Stimulated activated CD4-positive, alpha-beta T cell treated with anti-CD3 and anti-CD28 coated beads, Interleukin-1b, Interleukin-23, amount 100 ng/mL, for 1 hour (primary cell): ENCODE measurements at places on chromosomes 5 and 9.

GRCh38 chr9:6214903-6215302, 704 bp upstream of the IL33 start:
- no peak for DNase-seq

DNA sequence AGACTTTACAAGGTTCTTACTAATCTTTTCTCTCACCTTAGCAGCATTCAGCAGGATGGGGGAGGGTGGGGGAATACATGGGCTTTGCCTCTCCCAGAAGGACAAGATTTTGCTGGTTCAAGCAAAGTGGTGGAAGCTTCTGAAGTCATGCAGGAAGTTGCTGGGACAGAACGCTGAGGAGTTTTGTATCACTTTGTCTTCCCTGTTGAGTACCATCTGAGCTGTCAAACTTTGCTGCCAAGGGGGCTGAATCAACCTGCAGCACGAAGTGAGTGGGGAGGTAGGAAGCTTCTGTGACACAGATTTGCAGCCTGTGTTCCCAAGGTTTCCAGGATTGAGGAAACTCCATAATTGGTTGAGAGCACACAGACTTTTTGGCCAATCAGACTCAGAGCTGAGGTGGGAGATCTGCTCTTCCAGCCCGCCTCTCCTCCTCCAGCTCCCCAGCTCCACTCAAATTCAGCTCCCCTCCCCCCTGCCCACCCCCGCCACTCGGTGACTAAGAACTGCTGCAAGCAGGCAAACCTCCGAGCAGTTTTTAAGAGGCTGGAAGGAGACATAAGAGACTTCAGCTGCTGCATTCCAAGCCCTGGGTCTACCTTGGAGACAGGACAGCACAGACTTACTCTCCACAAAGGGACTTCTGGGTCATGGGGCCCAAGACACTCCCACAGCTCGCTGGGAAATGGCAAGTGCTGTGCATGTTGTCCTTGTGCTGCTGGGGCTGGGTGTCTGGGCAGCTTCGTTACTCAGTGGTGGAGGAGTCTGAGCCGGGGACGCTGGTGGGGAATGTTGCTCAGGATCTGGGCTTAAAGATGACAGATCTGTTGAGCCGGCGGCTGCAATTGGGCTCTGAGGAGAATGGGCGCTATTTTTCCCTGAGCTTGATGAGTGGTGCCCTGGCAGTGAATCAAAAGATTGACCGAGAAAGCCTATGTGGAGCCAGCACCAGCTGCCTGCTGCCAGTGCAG, at the start of gene PCDHGC5:
TSS of gene PCDHGC5 (plus strand) at position 491 of the 971 bp plus-strand sequence. CDS start at position 651, 160 bp downstream.
- DNase-seq: no peak

- no peak for DNase-seq
Measured at GRCh38 chr5:12017007-12017406, 112.8 kb upstream of the CTNND2 start.

DNA sequence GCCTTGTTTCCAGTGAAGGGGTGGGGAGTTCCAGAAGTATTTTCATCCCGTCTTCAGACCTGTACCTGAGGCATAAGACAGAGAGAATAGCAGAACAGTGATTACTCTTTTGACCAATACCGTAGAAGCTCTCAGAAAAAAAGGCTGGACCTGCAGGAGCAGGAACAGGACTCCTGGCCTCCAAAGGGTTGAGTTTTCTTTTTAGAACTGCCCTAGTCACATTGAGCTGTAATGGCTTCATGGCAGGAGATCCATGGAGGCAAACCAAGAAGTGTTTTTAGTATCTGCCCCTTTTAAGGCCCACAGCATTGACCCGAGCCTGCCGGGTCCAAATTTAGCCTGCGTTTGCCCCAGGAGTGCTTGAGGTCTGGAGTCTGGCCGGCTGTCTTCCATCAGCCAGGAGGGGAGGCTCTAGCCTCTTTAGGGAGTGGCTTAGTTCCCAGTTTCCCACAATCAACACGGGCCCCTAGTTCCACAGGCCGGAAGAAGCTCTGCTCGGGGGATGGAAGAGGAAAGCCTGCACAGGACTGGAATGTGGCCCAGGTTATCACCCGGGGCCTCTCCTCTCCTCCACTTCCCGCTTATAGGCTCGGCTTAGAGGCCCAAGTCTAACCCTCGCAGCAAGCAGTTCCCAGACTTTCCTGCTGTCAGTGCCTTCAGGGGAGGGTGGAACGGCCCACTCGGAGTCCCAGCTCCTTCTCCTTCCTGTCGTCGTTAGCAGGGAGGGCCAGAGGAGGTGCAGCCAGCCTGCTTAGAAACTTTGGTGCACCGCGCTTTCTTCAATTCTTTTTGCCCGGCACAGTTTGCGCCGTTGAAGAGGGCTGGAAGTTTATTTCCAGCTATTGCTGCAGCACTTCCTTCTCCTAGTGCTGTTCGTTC, 80.7 kb downstream of the C9orf152 start:
- no peak for DNase-seq

DNA sequence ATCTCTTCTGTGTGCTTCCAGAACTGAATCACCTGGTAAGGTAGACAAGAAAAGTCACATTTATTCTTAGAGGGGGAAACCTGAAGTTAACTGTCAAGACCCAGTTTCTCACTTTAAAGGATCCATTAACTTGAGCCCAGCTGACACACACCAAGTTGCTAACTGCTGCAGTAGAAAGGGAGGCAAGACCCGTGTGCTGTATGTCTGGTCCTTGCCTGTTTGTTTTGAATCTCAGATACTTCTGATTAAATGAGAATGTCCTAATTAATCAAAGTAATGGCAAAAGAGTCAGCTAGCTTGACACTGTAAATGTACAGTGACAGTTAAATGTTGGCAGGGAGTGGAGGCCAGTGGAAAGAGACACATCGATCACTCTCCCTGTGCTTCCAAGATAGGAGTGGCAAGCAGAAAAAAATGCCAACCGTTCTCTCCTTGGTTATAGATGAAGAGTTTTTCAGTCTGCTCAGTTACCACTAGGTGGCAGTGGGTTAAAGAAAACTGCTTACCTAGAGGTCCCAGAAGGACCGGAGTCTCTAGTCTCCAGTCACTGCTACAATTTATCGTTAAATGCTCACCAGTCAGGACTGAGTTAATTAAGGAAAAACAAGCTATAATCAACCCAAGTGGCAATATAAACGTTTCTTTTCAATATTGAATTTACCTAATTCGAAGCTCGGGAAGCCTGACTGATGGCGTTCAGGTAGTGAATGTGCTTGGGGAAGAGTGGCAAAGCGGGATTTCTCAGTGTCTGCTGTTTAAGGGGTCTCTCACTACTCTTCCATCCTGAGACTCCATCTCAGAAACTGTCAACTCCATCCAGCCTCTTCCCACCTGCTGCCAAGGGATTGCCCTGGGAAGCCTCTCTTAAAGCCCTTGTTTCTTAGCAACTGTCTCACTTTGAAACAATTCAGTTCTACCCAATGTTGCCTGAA, 18.4 kb downstream of the LSM11 start:
- DNase-seq: no peak

DNA sequence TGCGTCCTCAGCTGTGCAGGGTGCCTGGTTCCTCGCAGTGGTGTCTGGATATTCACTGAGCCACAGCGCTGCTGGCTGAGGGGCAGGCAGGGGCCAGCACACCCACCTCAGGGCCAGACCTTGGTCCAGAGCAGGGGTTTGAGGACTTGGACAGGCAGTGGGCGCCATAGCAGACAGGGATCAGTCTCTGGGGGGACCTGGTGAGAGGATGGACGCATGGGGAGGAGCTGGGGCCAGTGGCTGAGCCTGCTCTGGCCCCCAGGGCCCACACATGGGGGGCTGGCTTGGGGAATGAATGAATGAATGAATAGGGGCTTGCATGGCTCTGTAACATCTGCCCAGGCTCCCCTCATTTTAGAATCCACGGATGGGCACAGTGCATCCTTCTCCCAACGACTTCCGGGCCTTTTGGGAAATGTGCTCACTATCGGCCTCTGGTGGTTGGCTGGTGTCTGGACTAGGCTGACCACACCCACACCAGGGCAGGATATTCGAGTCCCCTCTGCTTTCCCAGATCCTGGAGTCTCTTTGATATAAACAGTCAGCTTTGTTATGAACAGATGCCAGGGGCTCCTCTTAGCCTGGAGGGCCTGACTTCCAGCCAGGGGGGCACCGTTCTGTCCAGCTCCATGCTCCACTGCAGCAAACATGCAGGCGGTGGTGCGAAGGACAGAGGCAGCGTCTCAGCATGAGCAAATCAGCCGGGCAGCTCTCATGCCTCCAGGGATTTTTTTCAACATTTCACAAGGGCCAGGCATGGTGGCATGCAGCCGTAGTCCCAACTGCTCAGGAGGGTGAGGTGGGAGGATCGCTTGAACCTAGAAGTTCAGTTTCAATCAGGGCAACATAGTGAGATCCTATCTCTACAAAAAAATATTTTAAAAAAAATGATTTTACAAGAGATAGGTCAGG, 62.6 kb downstream of the NEK6 start:
- DNase-seq: no peak

DNA sequence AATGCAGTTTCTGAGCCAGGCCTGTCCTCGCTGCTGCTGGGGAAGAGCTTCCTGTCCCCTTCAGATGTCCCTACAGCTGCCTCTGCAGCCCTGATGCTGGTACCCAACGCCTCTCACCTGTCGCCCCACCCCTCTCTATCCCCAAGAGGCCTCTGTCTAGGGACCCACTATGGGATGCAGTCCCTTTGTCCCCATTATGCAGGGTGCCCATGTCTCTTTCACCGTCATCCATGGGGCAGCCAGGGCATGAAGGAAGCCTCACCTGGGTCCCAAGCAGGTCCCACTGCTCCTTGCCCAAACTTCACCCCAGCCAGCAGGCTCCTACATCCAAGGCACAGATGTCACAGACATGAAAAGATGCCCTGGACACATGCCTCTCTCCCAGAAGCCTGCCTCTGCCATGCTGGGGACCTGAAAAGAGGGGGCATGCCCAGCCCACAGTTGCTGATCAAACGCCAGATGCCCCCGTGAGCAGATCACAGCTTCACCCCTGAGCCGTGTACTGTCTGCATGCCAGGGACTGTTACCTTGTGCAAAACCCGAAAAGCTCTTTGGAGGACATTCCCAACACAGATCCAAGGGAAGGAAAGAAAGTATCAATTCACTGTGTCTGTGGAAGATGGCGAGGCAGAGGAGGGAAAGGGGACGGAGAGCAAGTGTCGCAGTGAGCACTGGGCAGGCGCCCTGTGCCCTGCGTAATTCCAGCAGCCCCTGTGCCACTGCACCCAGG, 81.0 kb downstream of the ADAMTS2 start:
- DNase-seq: no peak

DNA sequence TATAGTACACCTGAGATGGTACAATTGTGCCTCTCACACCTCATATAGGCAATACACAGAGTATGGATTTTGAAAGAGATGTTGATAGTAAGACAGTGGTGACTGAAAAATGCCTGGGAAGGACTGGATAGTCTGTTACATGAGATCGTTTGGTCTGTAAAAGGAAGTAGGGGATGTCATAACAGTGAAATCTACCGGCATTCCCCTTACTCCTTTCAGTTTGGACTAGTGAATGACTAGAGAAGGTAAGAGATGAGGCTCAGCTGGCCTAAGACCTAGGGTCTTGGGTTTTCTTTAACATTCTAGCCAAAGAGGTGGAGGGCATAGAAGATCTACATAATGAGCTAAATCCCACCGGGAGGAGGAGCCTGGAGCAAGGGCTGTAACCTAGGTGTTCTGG, 8.1 kb downstream of the TAL2 start:
- no peak for DNase-seq
